CD4-positive, alpha-beta T cell treated with Interleukin-2 at 100 ng/mL for 4 hours (primary cell): ENCODE measurements at places on chromosomes 12 and 14.

DNA sequence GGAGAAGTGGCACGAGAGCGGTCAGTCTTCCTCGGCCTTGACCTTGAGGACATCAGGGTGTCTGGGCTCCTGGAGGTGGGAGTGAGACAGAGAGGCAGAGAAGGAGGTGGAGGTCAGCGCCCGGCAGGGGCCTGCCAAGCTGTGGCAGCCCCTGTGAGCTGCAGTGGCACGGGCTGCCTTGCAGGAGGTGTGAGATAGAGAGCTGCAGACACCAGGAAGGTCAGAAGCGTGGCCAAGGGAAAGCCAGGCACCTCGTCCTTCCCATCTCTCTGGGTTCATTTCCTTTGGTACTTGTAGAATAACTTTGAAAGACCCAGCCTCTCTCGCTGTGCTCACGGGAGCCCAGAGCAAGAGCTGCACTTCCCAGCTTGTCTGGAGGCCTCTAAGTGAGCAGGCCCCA lies 98.1 kb downstream of the TSPAN9 start:
- no peak for DNase-seq

GRCh38 chr12:44703182-44703910 lies 172.8 kb downstream of the NELL2 start:
- no peak for DNase-seq

GRCh38 chr14:21087294-21088091 lies 11.0 kb downstream of the ZNF219 start:
- DNase-seq = peak; percentile 97

DNA sequence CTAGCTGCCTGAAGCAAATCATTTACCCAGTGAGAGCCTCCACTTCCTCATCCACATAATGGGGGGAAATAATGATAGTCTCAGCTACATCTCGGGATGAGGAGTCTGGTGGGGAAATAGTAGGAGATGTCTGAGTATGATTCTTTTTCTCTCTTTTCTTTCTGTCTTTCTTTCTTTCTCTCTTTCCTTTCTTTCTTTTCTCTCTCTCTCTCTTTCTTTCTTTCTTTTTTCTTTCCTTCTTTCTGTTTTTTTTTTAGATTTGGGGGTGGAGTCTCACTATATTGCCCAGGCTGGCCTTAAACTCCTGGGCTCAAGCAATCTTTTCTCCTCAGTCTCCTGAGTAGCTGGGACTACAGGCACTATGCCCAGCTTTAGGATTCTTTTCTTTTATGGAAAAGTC lies 12.8 kb downstream of the HOXC4 start:
- DNase-seq = no peak

DNA sequence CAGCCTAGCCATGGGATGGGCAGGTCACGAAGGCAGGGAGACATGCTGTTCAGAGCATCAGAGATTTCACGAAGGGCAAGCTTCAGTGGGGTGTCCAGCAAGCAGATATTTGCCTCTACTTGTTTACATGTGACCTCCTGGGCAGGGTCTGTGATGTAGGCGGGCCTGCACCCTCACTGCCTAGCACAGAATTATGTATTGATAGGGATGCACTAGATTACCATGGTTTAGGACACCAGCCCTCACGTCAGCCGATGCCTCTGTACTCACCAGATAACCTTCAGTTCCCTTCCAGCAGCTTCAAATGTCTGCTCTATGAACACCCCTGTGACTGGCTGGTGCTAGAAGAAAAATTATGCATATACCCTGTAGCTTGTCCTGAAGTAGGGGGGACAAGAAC lies 5.1 kb upstream of the EIF5 start:
- no peak for DNase-seq

DNA sequence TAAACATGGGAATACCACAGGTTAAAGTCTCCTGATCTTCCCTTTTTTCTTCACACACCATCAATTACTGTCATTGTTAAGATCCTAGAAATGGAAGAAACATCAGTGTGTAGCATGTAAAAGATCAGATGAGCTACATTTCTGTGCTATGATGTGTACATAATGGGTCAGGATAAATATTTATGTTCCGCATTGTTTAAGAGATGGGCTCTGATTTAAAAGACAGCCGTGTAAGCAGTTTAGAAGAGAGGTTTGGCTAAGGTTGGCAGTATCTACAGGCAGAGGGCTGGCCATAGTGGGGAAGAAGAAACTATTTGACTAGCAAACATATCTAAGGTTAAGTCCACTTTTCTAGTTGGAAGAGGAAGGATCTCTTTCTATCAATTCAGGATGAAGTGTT lies 49.4 kb downstream of the LRRC9 start:
- no peak for DNase-seq

DNA sequence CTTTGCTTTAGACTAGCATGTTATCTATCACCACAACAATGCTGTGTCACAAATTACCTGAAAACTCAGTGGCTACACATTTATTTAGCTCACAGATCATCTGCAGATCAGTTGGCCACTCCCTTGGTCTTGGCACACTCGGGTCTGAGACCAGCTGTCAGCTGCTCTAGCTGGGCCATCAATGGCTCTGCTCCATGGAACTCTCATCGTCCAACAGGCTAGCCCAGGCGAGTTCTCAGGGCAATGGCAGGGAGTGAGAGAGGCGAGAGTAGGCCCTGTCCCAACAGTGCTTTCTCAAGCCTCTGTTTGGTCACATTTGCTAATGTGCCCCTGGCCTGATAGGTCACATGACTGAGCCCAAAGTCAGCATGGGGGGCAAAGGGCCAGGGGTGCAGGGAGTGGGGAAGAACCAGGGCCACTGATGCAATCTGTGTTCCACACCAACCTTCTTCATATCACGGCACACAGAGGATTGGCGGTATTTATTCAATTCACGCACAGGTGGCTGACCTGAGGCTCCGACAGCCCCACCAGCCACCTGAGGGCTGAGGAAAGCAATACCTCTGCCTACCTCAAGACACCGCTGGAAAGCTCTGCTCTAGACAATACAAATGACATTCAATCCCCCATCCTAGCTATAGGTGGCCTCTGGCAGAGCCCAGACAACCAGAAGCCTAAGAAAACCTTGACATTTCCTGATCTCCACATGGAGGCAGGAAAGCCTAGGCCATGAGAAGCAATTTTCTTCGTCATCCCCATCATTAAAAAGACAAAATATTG lies 82.5 kb downstream of the NT5DC3 start:
- no peak for DNase-seq

- DNase-seq = no peak
Measured at GRCh38 chr14:64867182-64867581, 12.5 kb downstream of the SPTB start.

- DNase-seq = no peak
Measured at GRCh38 chr14:101198398-101199027, 295.0 kb upstream of the RTL1 start.

DNA sequence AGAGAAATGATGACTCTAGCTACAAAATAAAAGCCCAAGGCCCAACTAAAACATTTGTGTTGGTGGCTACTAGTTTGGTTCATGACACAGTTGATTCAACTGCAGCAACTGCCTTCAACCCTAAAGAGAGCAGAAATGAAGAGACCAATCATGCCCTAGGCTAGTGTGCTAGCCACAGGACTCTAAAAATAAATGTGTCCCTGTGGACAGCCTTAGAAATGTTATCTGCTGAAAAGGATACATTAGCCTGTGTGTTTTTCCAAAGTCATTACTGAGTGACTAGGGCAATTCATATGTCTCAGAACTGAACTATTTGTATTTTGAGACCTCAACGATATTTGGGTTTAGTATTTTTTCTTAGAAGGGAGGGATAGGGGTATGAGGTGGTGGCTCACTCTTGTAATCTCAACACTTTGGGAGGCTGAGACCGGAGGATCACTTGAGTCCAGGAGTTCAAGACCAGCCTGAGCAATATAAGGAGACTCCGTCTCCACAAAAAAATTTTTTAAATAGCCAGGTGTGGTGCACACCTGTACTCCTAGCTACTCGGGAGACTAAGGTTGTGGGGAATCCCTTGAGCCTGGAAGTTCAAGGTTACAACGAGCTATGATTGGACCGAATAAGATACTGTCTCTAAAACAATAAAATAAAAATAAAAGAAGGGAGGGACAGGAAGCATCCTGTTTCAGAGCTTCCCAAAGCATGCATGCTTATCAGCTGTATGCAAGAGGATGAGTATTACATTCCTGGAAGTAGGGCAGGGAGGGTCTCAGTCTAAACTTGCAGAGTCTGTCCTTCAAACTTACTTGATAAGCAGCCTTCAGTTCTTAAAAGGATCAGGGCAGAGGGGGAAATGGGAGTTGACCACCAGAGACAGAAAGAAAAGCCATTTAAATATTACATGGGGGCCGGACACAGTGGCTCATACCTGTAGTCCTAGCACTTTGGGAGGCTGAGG lies 29.6 kb upstream of the NAP1L1 start:
- no peak for DNase-seq

GRCh38 chr12:3135522-3136461 lies 58.6 kb downstream of the TSPAN9 start:
- DNase-seq = peak; percentile 53

- no peak for DNase-seq
Measured at GRCh38 chr12:75592086-75592485, 80.7 kb upstream of the KRR1 start.
